Stimulated activated CD4-positive, alpha-beta T cell treated with anti-CD3 and anti-CD28 coated beads, Interleukin-4, amount 100 ng/mL, for 1 hour (primary cell): ENCODE measurements at places on chromosomes 11 and 22.

- DNase-seq = no peak
Observed at GRCh38 chr11:19912958-19913892, 200.6 kb downstream of the NAV2 start.

GRCh38 chr22:36822581-36822980, 5.7 kb upstream of the PVALB start:
- DNase-seq = no peak

GRCh38 chr11:34977089-34977912, 60.9 kb downstream of the PDHX start:
- DNase-seq = no peak

GRCh38 chr11:57818812-57819211, 57.2 kb downstream of the CTNND1 start:
- no peak for DNase-seq

GRCh38 chr22:50720301-50721256, 17.4 kb upstream of the ACR start:
- no peak for DNase-seq

DNA sequence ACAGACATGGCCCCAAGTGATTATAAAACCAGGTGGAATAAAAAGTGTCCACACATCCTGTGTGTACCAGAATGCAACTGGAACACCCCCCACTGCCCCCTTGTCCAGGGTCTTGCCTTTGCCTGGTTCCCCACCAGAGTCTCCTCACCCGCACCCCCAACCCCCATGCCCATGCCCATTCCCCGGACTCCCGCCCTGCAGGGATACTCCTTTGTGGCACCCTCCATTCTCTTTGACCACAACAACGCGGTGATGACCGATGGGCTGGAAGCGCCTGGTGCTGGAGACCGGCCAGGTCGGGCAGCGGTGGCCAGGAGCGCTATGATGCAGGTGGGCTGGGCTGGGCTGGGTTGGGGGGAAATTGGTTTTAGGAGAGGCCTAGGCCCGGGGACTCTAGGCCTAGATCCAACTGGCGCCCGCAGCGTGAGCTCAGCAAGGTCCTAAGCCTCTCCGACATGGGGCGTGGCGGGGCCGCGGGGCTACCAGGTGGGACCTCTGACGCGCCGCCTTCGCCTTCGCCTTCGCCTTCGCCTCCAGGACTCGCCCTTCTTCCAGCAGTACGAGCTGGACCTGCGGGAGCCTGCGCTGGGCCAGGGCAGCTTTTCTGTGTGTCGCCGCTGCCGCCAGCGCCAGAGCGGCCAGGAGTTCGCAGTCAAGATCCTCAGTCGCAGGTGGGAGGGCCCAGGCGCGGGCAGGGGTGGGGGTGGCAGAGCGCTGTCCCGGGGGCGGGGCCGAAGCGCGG, 9.1 kb downstream of the RPS6KA4 start:
- no peak for DNase-seq

DNA sequence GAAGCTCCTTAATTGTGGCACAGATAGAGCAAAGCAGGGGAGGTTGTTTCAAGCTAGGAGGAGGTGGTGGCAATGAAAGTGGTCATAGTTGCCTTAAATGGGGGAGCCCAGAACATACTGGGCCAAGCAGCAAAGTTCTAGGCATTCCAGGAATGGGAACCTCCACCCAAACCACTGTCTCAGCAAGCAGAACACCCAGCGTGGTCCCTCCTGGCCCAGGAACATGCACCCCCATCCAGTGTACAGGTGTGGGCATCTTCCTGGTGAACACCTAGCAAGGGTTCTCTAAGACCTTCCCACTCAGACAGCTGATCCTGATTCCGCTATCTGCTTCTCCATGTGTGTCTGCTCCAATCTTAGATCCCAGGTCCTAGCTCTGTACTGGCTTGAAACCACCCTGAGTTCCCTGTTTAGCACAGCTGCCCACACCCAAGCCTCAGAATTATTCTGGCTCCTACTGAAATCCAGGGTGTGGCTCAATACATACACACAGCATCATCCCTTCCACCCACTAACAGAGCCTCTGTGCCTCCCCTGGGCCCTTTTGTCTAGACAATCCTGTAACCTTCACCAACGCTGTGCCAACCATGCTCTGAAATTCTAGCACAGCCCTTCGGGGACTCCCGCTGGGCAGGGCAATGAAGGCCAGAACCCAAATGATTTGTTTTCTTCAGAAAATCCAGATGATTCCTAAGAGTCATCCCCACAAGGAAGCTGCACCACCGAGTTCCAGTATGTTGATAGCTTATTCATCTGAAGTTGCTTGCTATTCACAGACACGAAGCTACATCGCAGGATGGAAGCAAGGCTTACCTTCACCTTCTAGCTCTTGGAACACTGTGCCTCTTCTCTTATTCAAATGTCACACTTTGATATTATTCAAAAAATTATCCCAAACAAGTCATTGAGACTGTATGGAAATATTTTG, 76.6 kb downstream of the ABTB2 start:
- no peak for DNase-seq

GRCh38 chr11:38460896-38461295, 1862.9 kb upstream of the RAG2 start:
- DNase-seq = no peak

GRCh38 chr11:16815047-16815767, 76.8 kb downstream of the C11orf58 start:
- no peak for DNase-seq

- no peak for DNase-seq
Observed at GRCh38 chr11:123880912-123881311, 4.6 kb downstream of the TMEM225 start.

DNA sequence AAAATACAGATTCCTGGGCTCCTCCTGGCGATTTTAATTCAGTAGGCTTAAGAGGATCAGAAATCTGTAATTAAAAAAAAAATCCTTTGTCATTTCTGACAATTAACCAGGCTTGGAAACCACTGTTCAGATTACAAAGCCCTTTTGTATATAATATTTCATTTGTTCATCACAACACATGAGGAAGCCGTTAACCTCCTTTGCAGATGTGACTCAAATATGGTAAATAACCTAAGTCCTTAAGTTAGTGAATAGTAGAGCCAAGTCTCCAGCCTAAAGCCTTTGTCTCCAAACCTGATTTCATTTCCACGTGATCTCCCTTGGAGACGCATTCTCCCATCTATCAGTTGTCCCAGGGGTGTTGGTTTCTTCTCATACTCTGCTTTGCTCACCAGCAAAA, 67.6 kb downstream of the UBASH3B start:
- no peak for DNase-seq

GRCh38 chr22:49995361-49996118, 17.0 kb downstream of the IL17REL start:
- DNase-seq = no peak

- DNase-seq = no peak
Observed at GRCh38 chr22:27755521-27756211, 45.9 kb downstream of the MN1 start.

GRCh38 chr22:41245917-41246499, 5.3 kb upstream of the CHADL start:
- DNase-seq = no peak

DNA sequence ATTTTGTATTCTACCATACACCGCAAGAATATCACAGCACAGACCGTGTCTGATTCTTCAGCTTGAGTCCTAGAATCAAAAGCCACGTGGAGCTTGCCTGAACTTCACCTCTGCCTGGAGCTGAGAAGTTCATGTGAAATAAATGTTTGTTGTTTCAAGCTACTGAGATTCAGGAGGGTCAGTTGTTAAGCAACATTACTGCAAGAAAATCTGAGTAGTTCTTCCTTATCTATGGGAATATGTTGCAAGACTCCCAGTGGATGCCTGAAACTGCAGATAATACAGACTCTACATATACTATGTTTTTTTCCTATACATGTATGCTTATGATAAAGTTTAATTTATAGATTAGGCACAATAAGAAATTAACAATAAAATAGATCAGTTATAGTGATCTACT, 995.3 kb downstream of the TBC1D22A start:
- no peak for DNase-seq

- DNase-seq = no peak
Observed at GRCh38 chr22:30838111-30838510, 130.5 kb downstream of the MORC2 start.

DNA sequence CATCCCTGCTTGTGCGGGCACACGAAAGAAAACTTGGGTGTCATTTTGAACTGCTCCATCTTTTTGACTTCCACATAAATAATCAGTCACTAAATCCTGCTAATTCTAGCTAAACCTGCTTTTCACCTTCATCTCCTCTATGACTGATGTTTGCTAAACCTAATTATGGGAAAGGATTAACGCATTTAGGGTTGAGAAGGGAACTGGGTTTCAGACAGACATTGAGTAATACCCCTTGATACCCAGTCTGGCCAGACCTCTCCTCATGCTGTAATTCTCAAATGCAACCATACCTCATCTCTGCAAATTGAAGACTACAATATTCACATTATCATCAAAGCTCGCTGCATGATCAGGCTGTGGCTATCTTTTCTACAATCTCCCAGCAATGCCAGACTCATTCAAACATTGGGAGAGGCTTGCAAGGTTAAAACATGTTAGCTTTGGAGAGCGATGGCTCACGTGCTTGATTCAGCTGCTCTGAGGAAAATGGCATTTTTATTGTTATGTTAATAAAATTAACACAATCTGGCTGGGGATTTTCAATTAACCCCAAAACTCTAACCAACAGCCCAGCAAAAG, 2.4 kb downstream of the HPS4 start:
- no peak for DNase-seq

- no peak for DNase-seq
Observed at GRCh38 chr11:110327508-110327907, 31.1 kb upstream of the RDX start.

GRCh38 chr22:17647991-17648390, 9.4 kb downstream of the BCL2L13 start:
- no peak for DNase-seq
